ENCODE measurements at places on chromosomes 1 and 21. TPM values are rescaled to one million over a fixed set of nuclear protein-coding genes. Genes with fewer than 3 reads are reported as not detected.

DNA sequence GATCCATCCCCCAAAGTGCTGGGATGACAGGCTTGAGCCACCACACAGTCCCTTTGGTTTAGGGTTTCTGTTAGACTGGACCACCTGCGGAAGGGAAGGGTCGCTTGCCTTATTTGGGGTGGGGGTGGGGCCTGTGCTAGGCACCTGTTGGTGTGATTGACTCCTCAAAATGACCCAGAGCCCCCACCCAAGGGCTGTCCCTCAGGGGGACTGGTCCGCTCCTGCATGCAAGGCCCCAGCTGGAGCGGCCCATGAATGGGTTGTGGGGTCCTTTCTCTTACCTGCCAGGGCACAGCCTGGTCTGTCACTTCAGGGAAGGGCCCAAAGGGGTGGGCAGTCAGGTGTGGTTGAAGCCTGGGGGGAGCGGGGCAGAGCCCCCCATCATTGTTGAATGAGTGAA lies 1.8 kb upstream of the CSTB start:
- DNase-seq: no peak

- no peak for DNase-seq
Observed at GRCh38 chr1:15756143-15757015, 2.2 kb upstream of the FBLIM1 start.

GRCh38 chr1:224785622-224786021 lies 143.9 kb upstream of the DNAH14 start:
- DNase-seq: no peak

Gene PADI3
- total RNA-seq: not detected

All from left cardiac atrium (tissue), 4 donors.